Occipital lobe (tissue), 3 donors: ENCODE measurements at places on chromosomes 7 and 10.

DNA sequence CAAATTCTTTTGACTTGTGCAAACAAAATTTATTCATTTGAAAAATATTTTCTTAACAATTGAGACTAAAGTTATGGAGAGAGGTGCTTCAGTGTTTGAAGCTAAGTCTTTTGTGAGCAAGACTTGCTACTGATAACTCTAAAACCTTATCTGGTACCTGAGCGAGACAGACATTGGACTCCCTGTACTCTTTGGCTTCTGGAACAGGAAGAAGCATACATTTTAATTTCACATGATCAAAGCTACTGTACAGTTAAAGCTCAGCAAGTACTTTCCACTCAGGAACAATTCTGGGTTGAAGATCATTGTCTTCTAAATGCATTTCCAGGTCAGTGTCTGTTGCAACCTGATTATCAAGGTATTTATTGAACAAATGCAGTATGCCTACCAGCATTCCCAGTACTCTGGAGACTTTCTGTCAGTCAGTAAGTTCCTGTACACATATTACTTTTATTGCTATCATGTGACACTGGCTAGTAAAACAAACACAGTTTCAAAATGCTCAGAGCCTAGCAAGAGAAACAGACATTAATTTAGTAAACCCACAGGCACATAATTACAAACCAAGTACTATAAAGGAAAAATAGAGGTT lies 42.4 kb downstream of the CABCOCO1 start:
- no peak for DNase-seq

DNA sequence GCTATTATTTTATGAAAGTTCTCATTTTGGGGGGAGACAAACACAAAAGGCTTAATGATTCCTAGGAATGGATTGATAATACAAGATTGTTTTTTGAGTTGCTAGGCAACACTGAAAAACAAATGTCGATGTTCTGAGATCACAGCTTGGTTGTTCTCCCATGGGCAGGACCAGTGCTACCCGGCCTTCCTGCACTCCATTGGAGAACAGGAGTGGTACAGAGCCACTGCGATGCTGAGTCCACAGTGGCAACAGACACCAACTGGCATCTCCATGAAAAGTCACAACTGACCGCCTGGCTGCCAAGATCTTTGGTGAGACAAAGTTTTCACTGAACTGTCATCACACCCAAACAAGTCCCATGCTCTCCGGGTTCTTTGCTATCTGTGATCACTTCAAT lies 68.9 kb upstream of the NMT2 start:
- DNase-seq = no peak

GRCh38 chr10:35409094-35409582 lies 72.8 kb downstream of the CCNY start:
- DNase-seq = peak; percentile 71

GRCh38 chr7:28732071-28732869 lies 225.9 kb downstream of the TRIL start:
- no peak for DNase-seq

DNA sequence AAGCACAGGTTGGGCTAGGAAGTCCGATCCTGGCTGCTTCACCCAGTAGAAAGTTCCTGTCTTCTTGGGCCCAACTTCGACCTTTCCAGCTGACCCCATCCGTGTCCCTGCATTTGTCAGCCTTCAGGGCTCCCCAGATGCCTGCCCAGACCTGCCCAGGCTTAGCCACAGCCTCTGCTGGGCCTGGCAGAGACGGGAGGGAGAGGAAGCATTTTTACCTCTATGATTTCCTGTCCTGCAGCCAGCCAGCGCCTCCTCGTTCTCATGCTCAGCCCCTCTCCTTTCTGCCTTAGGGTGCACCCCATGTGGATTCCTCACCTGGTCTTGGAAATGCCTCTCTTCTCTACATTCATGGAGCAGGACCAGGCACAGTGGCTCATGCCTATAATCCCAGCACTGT lies 3.7 kb downstream of the METTL27 start:
- no peak for DNase-seq
